ENCODE measurements at places on chromosomes 5 and 9.
A peak's percentile ranks its signal among the peaks of the same experiment; 100 is the strongest.

DNA sequence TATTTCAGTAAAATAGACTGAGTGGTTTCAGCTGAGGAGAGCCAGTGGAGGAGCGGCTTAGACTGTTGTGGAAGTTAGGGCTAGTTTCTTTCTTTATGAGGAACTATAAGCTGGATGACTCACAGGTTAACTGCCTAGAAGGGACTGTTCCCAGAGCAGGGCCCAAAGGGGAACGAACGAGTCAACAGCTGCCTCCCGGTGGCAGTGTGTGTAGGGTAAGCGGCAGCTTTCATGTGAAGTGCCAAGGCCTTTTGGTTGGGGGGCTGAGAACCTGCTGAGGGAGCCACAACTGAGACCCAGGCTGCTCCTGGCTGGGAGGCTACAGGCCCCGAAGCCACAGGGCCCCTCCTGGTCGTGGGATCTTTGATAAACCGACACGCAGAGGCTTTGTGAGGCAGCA, 7.0 kb downstream of the SQSTM1 start:
- DNase-seq: peak; percentile 78

DNA sequence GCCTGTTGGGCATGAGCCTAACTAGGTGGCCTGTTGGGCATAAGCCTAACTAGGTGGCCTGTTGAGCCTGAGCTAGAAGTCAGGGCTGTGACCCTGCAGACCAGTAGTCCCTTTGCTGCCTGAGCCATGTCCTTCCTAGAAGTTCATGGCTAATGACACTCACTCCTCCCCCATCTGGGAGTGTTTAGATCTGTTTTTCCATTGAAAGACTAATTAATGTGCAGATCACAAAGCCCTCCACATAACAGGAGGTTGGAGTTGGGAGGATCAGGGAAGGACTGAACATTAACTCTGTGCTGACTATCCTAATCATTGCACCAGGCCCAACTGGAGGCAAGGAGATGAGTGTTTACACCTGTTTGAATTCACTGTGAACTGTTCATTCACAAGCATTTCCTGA, 27.6 kb downstream of the SLC25A48 start:
- no peak for DNase-seq

DNA sequence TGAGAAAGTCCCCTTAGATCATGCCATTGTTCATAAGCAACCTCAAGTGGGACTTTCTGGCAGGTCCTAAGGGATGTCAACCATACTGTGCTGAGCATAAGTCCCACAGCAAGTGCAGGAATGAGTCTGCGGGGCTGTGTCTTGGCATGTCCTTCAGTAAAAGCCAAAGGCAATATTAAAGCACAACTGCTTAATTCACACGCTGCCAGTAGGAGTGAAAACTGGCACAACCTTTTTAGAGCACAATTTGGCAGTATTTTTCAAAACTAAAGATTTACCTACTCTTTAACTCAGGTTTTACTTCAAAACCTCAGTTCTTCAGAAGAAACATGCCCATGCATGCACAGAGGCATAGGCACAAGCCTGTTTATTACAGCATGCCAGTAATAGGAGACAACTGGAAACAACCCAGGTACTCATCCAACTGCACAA, 24.4 kb upstream of the SMAD5 start:
- DNase-seq: no peak

- no peak for DNase-seq
Measured at GRCh38 chr5:1357946-1358725, 13.2 kb upstream of the CLPTM1L start.

GRCh38 chr5:151597749-151598148, 6.6 kb upstream of the FAT2 start:
- no peak for DNase-seq

DNA sequence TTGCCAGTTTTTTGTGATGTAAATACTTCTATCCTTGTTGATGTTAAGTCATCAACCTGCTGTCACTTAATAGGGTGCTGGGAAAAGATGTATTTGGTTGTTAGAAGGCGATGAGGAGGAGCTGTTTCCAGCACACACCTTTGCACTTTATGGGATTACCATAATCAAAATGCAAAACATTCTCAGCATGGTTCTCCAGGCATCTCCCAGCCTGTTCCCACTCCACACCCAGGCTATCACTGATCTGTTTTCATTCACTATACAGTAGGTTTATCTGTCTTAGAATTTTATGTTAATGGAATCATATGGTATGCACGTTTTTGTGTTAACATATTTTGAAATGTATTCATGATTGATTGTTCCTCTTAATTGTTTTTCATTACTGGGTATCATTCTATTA, 35.9 kb downstream of the PCSK5 start:
- no peak for DNase-seq
